ENCODE measurements at places on chromosomes 1 and 21.

DNA sequence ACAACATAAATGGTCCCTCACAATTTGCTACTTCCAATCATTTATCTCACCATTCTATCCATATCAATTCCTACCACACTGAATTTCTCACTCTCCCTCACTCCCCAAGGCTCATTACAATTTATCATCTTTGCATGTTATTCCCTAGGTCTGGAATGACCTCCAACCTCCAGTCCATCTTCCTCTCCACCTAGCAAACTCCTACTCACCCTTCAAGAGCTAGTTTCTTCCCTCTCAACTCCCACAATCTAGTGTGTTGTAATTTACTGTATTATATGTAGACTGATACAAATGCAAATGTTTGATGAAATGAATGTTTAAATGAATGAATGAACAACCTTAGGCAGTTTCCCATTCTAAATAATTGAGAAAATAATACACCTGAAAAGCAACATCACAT lies 3.6 kb downstream of the TUT4 start:
- DNase-seq: no peak

DNA sequence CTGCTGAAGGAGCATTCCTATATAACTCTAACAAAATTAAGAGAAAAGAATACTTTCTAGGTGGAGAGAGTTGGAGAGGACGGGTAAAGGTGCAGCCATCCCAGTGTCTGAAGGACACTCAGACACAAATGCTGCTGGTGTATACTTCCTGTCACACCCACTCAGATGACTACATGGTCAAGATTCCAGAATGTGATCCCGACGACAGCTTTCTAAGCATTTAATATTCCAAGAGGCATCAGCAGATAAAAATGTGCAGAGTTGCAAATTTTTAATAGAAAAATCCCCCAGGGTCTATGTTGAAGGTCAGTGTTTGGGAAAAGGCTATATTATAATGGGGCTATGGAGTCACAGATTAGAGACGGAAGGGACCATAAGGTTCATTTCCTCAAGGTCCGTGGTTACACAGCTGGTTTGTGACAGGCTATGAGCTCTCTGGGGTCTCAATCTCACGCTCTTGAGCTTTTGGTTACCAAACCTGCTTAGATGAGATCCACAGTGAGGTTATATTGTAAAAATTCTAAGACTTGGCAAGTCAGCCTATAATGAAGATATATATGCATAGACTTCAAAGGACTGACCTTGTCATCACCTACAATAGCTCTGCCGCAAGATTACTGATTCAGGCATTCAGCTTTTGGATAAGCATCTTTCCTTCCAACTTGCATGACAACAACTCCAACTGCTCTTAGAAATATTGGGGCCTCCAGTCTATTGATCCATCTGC lies 35.1 kb downstream of the ZNF281 start:
- DNase-seq: no peak

DNA sequence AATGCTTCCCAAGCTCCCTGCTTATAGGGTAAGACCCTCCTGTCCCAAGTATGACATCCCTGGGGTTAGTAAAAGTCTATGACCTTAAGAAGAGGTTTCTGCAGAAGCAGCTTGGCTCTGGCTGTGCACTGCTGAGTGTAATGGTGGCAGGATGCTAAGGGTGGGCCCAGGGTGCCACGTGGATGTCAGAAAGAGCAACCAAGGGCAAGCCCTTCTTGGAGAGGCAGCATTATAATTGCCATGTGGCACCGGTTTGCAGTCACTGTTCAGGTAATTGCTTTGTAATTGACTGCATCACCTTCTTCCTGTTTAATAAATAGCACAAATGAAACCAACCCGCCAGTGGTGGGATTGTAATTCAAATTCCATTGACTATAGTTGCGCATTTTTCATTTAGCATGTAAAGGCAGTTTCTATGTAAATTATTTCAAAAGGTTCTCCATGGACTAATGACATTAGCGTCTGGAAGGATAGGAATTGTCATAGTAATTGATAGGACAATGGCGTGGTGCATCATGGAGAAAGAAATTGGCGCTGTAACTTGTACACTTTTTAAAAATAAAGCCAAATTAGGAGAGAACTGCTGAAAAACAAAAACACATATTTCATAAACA lies 490.6 kb upstream of the VAMP3 start:
- DNase-seq: no peak

GRCh38 chr1:186654741-186655140 lies 25.5 kb downstream of the PTGS2 start:
- DNase-seq: no peak

- DNase-seq: no peak
These were observed 3.2 kb downstream of the ELF3 start for GRCh38 chr1:202013603-202014002.

GRCh38 chr1:71916894-71917293 lies 365.4 kb downstream of the NEGR1 start:
- DNase-seq: no peak

- no peak for DNase-seq
These were observed 219.7 kb upstream of the VAMP3 start for GRCh38 chr1:7551442-7551841.

DNA sequence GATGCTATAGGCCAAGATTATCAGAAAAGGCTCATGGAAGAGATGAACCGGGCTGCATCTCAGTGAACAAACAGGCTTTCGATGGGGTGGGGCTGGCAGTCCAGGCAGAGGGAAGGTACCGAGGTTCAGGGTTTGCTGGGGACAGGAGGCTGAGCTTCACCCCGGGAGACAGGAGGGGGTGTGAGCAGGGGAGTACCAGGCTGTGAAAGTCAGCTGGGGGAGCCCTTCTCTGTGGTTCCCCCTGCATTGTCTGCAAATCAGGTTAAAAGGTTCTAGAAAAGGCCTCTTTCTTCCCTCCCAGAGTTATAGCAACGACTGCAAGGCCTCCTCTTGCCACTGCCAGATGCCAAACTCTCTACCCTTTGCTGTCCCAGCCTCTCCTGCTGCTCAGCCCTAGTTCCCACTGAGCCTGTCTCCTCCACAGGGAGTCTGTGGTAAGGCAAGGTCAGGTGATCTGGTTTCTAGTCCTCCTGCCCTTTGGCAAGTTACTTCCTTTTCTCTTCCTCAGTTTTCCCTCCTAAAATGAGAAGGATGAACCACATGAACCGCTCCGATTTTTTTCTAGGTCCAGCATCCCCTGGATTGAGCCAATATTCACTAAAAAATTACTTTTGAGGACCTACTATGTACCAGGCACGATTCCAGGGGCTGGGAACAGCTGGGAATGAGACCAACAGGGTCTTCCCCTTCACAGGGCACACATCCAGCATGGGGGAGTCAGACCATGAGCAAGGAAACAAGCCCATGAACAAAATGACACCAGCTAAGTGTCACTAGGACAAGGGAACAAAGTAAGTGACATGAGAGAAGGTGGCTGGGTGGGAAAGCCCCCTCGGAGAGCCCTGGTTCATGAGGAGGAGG lies 7.2 kb downstream of the LAD1 start:
- peak; percentile 33 for DNase-seq

GRCh38 chr1:40945491-40945973 lies 34.0 kb upstream of the CTPS1 start:
- DNase-seq: no peak

GRCh38 chr1:94817712-94818111 lies 2.4 kb upstream of the SLC44A3 start:
- DNase-seq: no peak

- DNase-seq: no peak
These were observed 216.6 kb upstream of the ZP4 start for GRCh38 chr1:238107322-238107721.

DNA sequence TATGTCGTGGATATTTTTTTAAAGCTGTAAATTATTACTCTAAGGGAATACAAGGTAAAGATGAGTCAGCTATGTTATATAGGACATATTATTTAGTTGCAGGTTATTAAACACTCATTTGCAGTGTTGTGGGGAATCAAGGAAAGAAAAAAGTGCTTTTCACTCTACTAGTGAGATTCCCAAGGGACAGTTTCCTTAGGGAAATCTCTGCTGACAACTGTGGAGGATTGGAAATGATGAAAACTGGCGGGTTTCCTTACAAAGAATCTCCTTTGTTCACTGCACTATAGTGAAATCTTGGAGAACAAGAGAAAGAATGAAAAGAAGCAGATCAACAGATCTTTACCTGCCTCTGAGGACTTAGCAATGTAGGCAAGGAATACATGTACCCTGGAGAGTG lies 24.5 kb upstream of the TRIM45 start:
- DNase-seq: no peak

DNA sequence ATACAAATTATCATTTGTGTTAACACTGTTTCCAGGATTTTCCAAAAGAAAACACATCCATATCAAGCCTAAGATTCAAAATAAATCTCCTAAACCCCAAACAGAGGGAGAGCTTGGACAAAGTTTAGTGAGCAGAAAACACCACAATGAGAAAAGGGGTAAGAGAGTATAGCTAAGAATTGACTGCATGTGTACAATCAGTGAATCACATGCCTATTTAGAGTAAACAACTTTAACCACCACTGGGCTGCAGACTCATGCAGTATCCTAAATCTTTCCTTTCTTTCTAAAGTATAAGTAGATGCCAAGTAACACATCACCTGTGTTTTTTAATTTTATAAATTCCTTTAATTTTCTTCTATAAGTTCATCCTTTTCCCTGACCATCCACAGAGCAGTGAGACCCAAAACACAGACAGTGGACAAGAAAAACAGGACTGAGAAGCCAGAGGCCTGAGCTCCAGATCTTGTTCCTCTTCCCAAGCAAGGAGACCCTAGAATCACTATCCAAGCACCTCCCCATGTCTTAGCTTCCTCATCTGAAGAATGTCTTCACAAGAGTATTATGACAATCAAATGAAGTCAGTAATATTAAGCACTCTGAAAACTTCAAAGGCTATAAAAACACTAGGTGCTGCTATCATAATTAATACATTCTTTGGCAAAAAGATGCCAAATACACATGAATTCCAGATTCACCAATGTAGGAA lies 93.1 kb downstream of the VAV3 start:
- no peak for DNase-seq

DNA sequence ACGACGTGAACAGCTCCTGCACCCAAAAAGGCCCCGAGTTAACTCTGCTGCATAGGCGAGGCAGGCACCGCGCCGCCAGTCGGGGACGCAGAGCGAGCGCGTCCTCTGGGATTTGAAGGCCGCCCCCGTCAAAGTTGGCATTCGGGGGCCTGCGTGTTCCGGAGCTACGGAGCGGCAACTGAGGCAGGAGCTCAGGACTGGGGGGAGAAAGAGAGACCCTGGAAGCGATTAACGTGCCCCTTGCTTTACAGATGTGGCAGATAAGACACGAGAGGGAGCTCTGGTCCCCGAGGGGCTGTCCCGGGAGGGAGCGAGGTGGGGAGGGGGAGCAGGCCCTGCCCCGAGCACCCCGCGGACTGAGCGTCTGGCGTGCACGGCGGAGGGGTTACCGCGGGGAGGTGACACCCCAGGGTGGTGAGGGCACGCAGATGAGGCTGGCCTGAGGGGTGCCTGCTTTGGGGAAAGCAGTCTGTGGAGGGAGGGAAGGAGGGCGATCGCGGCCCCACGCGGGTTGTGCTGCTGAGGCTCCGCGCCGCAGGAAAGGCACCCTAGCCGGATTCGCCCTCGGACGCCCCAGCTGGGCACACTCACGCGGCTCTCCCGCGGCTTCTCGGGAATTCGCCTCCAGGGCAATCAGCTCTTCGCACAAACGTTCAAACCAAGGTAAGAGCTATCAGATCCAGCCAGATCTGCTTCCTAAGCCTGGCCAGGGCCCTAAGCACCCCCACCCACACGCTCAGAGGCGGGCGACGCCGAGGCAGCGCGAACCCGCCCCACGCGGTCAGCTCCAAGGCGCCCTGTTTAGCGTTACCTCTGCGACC lies 26.5 kb downstream of the ACTA1 start:
- DNase-seq: no peak

Data from GM12865 (cell line).